G401 (cell line): ENCODE measurements at places on chromosomes 11 and 22. TPM values are rescaled to one million over a fixed set of nuclear protein-coding genes. Genes with fewer than 3 reads are reported as not detected.

DNA sequence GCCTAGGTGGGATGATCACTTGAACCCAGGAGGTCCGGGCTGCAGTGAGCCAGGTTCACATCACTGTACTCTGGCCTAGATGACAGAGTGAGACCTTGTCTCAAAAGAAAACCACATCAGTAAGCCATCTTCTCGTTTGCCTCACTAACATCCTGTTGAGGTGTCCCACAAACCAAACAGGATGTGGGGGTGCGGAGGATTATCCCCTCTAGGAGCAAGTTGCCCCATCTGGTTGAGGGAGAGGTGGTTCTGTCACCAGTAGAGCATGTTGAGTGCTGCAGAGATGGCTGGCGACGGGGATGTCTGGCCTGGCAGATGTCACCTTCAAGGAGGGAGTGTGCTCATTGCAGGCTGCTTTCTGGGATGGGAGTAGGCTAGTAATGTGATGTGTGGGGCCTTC is 72.4 kb downstream of the ZNRF3 start:
- DNase-seq, result peak; percentile 68

DNA sequence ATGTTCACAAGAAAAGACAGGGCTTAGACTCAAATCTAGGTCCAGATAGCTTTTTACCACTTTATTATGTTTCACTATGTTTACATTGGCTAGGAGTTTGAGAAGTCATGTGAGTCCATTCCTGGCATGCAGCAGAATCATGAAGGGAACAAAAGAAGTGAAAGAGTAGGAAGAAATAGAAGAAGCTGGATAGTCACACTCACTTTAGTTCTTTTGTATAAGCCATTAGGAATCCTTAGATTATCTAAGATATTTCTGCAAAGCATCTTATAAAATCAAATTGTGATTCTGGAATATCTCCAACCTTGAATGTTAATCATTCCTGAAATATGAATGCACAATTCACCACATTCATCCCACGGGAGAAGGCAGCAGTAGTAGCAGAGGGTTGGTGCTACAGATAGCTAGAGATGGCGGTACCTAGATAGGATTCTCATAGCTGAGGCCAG is 31.9 kb downstream of the MAML2 start:
- no peak for DNase-seq

The SLC16A8 gene
- not detected in 2 replicates for total RNA-seq

GRCh38 chr11:83819931-83820549 is 533.9 kb upstream of the CCDC90B start:
- peak; percentile 84 for DNase-seq

- peak; percentile 28 for DNase-seq
These were observed 57.6 kb downstream of the SYN3 start for GRCh38 chr22:33000342-33001280.

GRCh38 chr22:25902402-25902801 is 160.4 kb downstream of the MYO18B start:
- DNase-seq, result no peak
